ENCODE measurements at places on chromosomes 12 and 14.
A peak's percentile ranks its signal among the peaks of the same experiment; 100 is the strongest.

GRCh38 chr14:88255798-88256197 lies 67.3 kb downstream of the KCNK10 start:
- no peak for DNase-seq

DNA sequence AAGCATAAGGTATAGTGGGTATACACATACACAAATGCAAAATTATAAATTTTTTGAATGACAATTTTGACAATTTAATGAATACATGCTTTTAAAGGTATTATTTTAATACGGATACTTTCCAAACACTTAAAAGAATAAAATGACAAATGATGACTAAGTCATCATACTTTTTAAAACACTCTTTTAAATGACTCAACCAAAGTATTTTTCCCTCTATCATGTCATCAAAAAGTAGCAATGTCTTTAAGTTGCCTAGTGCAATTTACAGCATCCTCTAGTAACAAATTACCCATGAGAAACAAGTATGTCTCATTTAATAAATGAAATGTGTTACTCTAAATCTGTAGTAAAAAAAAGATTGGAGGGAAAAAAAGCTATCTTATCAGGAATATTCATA lies 73.3 kb downstream of the RPS6KA5 start:
- DNase-seq = no peak

DNA sequence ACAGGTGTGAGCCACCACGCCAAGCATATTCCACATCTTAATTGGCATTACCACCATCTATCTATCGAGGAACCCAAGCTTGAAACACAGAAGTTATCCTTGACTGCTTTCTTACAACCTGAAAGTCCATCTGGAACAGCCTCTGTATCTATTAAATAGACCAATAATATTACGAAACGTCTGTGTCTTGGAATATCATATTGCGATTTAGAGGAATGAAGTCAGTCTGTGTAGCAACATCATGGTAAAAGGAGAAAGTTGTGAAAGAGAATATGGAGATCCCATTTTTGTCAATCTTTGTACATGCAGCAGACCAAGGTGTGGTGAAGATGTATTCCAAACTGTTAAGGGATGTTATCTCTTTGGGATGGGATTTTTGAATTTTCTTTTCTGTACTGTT lies 25.8 kb upstream of the MAX start:
- DNase-seq = no peak

GRCh38 chr12:74957231-74957630 lies 252.4 kb downstream of the KCNC2 start:
- no peak for DNase-seq

- no peak for DNase-seq
Measured at GRCh38 chr14:50237427-50237826, 6.0 kb upstream of the SOS2 start.

- no peak for DNase-seq
Measured at GRCh38 chr12:62817556-62818271, 117.2 kb downstream of the PPM1H start.

GRCh38 chr14:85093631-85094330 lies 436.2 kb upstream of the FLRT2 start:
- no peak for DNase-seq

GRCh38 chr14:94087891-94088290 lies 6.8 kb downstream of the IFI27L1 start:
- DNase-seq = no peak

DNA sequence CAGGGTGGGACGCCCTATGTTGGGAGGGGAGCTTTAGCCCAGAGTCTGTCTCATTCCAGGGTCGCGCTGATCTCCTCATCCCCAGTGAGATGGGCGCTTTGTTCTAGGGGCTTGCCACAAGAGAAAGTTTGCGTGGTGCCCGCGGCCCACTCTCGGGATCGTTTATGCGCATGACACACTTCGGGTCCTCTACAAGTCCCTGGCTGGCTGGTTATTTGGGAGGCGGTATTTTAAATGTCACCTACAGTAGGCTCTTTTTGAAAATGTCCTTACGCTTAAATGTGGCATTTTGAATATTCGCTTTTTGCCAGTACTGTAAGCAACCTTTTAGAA lies 541 bp downstream of the GOLT1B start:
- DNase-seq = no peak

GRCh38 chr12:32178341-32179010 lies 71.8 kb downstream of the BICD1 start:
- DNase-seq = no peak

DNA sequence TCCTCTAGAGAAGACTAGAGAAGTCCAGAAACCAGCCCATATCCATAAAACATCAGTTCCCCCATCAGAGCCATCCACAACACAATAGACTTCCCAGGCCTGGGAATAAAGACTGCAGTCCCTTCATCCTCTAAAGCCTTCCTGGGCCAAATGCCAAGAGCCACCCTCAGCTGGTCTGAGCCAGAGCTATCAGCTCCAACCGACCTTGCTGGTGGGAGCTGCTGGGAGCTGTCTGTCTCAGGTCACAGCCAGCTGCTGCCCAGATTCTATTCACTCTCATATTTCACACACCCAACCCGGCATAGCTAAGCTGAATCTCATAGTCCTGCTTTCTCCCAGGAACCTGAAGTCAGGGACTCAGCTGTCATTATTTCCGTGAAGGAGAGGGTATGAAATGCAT lies 10.9 kb upstream of the TFCP2 start:
- no peak for DNase-seq

- DNase-seq = no peak
Measured at GRCh38 chr12:21444193-21445146, 7.0 kb downstream of the PYROXD1 start.

DNA sequence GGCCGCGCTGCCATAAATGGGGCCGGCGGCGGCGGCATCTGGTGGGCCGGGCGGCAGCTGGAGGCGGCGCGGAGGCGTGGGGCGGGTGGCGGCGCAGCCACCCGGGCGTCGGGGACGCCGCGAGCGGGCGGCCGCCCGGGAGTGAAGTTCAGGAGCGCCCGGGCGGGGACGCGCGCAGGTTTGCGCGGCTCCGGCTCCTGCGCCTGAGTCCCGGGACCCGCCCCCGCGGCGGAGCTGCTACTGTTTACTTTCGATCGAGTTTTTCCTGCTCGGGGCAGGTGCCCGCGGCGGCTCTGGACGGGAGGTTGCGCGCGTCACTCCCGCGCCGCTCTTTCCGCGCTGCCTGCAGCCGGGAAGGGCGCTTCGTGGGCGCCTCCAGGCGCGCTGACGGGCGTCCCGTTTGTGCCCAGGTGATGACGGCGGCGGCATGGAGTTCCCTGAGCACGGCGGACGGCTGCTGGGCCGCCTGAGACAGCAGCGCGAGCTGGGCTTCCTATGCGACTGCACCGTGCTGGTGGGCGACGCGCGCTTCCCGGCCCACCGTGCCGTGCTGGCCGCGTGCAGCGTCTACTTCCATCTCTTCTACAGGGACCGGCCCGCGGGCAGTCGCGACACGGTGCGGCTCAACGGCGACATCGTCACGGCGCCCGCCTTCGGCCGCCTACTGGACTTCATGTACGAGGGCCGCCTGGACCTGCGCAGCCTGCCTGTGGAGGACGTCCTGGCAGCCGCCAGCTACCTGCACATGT lies at the start of gene ZBTB42:
TSS of gene ZBTB42 (plus strand) at position 331 of the 749 bp plus-strand sequence. CDS start at position 428, 97 bp downstream.
- DNase-seq = peak; percentile 47

- peak; percentile 83 for DNase-seq
Measured at GRCh38 chr14:92039063-92039718, 668 bp downstream of the TRIP11 start.

GRCh38 chr14:94560291-94560665 lies 964 bp upstream of the SERPINA4 start:
- DNase-seq = no peak

GRCh38 chr12:76038176-76038575 lies 6.6 kb upstream of the PHLDA1 start:
- no peak for DNase-seq

DNA sequence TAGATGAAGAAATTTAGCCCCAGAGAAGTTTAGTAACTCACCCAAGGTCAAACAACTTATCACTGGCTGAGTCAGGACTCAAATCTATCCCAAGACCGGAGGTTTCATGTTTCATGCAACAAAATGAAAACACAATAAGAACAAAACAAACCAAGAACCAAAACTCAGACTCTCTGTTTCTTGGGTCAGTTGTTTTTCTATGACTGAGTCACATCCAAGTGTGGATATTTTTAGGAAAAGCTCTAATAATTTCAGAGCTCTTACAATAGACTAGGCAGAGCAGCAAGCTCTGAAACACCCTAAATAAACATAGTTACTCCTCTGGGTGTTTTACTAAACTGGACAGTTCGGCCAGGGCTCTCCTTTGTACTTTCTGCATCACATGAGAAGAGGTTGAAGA lies 87.6 kb upstream of the PRB2 start:
- no peak for DNase-seq

DNA sequence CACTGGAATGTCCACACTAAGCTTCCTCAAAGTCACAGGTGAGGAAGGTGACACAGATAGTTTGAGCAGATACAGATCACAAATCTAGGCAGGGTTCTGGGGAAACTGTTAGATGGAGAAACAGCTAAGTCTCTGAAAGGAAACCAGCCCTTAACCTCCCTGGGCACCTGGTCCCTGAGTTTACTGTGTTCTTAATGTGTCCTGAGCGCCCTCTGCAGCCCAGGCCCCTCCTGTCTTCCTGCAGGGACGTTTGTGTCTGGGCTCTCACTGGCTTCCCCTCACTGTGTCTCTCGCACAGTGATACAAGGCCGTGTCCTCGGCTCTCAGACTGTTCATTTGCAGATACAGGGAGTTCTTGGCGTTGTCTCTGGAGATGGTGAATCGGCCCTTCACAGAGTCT lies 684.3 kb downstream of the TMEM121 start:
- DNase-seq = no peak

GRCh38 chr12:40149673-40150260 lies 43.9 kb upstream of the SLC2A13 start:
- DNase-seq = no peak

DNA sequence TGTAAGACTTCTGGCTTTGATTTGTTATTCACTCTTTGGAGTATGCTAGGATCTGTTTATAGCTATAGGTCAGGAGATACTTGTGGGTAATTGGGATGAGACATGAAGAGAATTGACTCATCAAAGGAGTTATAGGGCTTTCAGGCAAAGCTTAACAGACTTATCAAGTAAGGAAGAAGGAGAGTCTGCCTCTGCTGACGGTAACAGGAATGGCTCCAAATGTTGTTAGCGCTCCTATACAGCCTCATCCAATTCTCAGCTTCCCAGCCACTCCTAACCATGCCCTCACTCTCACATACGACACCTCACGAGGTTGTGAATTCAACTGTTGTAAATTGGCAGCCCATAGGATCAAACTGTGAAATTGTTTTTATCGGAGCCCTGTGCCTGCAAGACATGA lies 140.5 kb downstream of the KCNA5 start:
- no peak for DNase-seq

DNA sequence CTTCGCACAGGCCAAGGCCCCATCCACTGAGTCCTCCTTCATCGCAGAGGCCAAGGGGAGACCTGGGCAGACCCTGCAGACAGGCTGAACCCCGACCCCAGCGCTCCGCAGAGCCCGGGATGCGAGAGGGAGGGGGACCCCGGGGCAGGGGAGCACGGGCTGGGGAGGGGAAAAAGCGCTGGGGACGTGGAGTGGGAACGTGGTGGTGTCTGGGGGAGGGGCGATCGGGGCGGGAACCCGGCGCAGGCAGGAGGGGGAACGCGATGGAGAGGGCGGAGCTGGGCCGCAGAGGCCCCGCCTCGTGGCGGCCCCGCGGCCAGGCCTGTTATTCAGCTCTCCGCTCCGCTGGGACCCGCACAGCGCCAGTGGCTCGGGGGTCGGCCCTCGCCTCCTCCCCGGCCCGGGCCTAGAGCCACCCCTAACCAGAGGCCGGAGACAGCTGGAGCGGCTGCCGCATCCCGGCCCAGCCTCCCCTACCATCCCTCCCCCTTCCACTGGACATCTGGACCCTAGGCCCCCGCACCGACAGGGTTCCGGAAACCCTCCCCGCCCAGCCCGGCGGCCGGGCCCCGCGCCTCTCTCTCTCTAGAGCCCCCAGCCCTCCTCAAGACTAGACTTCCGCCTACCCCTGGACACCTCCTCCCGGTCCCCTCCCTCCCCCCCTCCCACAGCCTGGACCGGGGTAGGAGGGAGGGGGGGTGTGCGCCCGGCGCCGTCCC lies at the start of gene ARHGEF25:
TSS of gene ARHGEF25 (plus strand) at position 328 of the 719 bp plus-strand sequence. CDS start 460 bp downstream, outside the sequence.
- DNase-seq = peak; percentile 39
